ENCODE measurements at places on chromosomes 13 and 19. TPM values are rescaled to one million over a fixed set of nuclear protein-coding genes. Genes with fewer than 3 reads are reported as not detected.

CLIP3 gene
- total RNA-seq = 1.9 TPM

DNA sequence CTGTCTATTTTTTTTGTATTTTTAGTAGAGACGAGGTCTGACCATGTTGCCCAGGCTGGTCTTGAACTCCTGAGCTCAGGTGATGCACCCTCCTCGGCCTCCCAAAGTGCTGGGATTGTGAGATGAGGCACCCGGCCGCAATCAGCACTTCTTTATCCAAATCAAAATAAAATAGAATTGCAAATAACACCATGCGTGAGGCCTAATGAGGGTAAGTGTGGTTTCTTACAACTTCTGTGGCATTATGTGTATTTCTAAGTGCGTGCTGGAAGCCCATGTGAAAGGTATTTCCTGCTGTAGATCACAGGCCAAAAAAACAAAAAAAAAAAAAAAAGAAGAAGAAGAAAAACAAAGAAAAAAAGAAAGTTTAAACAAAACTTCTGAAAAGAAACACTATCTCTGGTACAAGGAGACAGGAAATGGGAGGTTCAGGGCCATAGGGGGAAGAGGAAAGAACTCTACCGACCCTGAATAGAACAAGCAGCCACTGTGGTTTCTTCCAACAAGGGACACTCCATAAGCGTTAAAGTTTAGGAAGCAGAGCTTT lies 3.0 kb upstream of the GRAMD1A start:
- peak overlapping the region; percentile 92 for H3K27ac ChIP-seq
- H3K27me3 ChIP-seq = no peaks in the 10 kb centered on the region
- peak overlapping the region; percentile 37 for H3K4me3 ChIP-seq

DNA sequence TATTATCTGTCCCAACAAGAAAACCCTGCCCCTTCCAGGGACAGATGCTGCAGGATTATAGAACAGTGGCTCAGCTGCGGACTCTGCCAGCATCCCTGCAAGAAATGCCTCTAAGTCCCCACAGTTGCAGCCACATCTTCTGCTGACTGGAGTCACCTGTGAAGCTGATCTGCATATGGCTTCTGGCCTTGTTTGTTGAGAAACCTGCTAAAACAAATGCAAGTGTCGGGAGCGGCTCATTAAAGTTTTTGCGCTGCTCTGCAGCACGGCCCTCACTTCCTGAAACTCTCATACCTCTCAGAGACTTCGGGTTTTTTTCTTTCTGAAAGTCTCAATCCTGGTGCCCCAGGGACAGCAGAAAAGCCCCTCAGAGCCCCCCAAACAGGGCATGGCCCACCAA lies 725.0 kb downstream of the UQCRFS1 start:
- H3K4me1 ChIP-seq = no peaks in the 10 kb centered on the region
- H3K4me3 ChIP-seq = no peak overlapping the region
- no peaks in the 10 kb centered on the region for H3K36me3 ChIP-seq
- no peak overlapping the region for H3K27ac ChIP-seq
- DNase-seq = no peak

LIM2 gene
- total RNA-seq = not detected

- H3K4me3 ChIP-seq = no peak overlapping the region
- no peak overlapping the region for H3K27ac ChIP-seq
- no peaks in the 10 kb centered on the region for H3K4me1 ChIP-seq
- H3K27me3 ChIP-seq = peaks cover 3% of the 10 kb centered on the region
- H3K36me3 ChIP-seq = no peaks in the 10 kb centered on the region
These were observed 235.6 kb upstream of the SOX21 start for GRCh38 chr13:94947965-94948371.

GRCh38 chr19:52171321-52172169 lies at the start of gene ZNF836:
ZNF836 (minus strand) TSS chr19:52171621; CDS start chr19:52168072, 3,549 bp downstream.
- no peaks in the 10 kb centered on the region for H3K27me3 ChIP-seq
- peaks cover 14% of the 10 kb centered on the region for H3K4me1 ChIP-seq

DNA sequence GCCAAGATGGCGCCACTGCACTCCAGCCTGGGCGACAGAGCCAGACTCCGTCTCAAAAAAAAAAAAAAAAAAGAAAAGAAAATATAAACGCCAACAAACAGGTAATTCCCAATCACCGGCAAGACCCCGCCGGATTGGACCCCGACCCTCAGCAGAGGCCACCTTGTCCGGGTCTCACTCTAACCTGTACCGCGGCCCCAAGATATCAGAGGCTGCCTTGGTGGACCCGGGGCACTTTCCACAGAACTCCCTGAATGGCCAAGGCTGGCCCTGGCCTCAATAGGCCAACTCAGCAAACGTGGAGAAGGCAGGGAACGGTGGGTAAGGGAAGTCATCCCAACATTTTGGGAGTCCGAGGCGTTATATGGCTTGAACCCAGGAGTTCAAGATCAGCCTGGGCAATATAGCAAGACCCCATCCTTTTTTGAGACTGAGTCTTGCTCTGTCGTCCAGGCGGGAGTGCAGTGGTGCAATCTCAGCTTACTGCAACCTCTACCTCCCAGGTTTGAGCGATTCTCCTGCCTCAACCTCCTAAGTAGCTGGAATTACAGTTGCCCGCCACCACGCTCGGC lies 27.8 kb downstream of the MAN2B1 start:
- H3K4me1 ChIP-seq = peaks cover 8% of the 10 kb centered on the region
- H3K36me3 ChIP-seq = peaks cover 23% of the 10 kb centered on the region
- no peak overlapping the region for H3K4me3 ChIP-seq
- no peak overlapping the region for H3K27ac ChIP-seq
- no peak for DNase-seq
- H3K27me3 ChIP-seq = no peaks in the 10 kb centered on the region

- no peak for DNase-seq
- H3K27me3 ChIP-seq = no peaks in the 10 kb centered on the region
- no peaks in the 10 kb centered on the region for H3K36me3 ChIP-seq
These were observed 48.1 kb downstream of the PSG1 start for GRCh38 chr19:42831221-42832019.

DNA sequence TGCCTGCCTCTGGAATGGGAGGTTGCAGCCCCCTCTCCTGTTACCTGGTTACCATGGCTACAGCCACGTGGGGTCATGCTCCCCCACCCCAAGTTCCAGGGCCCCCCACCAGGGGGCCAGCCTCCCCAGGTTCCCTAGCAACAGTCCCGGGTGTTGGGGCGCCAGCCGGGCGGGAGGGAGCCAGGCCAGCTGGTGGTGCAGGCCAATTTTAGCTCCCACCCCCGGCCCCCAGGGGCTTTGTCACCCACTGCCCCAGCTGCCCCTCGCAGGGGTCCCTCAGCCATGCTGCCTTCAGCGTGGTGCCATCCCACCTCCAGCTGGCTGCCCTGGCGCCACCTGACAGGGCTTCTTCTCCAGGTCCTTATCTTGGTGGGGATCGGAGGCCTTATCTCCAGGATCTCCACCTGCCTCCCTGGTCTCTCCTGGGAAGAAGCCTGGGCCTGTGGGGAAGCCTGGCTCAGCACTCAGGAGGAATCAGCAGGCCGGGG lies 3.0 kb downstream of the MARK4 start:
- peaks cover 2% of the 10 kb centered on the region for H3K27me3 ChIP-seq
- peaks cover 19% of the 10 kb centered on the region for H3K4me1 ChIP-seq
- H3K27ac ChIP-seq = no peak overlapping the region
- no peak for DNase-seq
- H3K4me3 ChIP-seq = peak overlapping the region; percentile 74

- no peaks in the 10 kb centered on the region for H3K36me3 ChIP-seq
- DNase-seq = no peak
- H3K27ac ChIP-seq = no peak overlapping the region
These were observed 369.4 kb downstream of the OLFM4 start for GRCh38 chr13:53398051-53398450.

PRR22 gene
- total RNA-seq = 5.7 TPM

DNA sequence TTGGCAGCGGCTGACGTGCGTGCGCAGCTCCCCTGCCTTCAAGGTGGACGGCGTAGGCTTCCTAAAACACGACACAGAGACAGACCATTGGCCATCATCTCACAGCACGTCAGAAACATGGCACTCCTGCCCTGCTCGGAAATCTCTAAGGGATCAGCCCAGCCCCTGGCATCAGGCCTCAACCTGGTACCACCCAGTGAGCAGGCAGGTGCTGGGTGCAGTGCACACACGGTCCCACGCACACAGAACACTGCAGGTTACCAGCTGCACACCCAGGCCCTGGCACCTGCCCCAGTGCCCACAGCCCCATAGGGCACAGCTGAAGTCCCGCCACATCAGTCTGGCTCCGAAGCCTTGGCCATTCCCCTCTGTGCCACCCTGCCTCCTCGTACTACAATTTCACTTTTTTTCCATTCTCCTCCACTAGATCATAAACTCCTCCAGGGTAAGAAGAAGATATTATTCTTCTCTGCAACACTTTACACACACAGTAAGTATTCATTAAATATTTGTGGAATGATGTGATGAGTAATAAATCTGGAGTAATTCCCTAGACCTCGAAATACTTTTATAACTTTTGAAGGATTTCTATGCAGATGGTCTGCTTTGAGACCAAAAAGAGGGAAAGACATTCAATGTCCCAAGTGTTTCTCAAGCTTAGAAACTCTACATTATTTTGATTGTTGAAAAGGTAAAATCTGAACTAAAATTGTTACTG lies 156.4 kb downstream of the COL4A1 start:
- H3K4me1 ChIP-seq = no peaks in the 10 kb centered on the region
- no peak overlapping the region for H3K27ac ChIP-seq
- DNase-seq = no peak
- H3K36me3 ChIP-seq = no peaks in the 10 kb centered on the region

DNA sequence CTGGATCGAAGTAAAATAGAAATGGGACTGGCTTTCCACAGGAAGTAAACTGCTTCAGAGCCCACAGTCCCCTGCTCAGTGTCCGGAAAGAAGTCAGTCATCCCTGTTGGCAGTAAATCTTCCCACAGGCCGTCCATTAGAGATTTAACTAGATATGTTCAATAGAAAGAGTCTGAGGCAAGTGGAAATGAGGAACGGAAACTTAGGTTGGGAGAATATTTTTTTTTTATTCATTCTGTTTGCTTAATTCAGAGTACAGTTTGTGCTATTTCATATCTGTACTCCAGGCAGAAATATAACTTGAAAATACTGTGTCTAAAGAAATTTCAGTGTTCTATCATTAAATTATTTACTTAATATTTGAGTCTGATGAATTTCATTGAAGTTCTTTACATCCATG lies 22.7 kb downstream of the SLC25A15 start:
- no peak for DNase-seq
- H3K36me3 ChIP-seq = peaks cover 27% of the 10 kb centered on the region
- H3K27me3 ChIP-seq = no peaks in the 10 kb centered on the region
- no peak overlapping the region for H3K4me3 ChIP-seq
- no peak overlapping the region for H3K27ac ChIP-seq

GRCh38 chr19:40200341-40201099 lies 9.3 kb downstream of the MAP3K10 start:
- H3K27me3 ChIP-seq = no peaks in the 10 kb centered on the region
- no peak overlapping the region for H3K27ac ChIP-seq
- H3K4me1 ChIP-seq = no peaks in the 10 kb centered on the region
- H3K36me3 ChIP-seq = peaks cover 11% of the 10 kb centered on the region

KEAP1 gene
- 76.1 TPM for total RNA-seq

DNA sequence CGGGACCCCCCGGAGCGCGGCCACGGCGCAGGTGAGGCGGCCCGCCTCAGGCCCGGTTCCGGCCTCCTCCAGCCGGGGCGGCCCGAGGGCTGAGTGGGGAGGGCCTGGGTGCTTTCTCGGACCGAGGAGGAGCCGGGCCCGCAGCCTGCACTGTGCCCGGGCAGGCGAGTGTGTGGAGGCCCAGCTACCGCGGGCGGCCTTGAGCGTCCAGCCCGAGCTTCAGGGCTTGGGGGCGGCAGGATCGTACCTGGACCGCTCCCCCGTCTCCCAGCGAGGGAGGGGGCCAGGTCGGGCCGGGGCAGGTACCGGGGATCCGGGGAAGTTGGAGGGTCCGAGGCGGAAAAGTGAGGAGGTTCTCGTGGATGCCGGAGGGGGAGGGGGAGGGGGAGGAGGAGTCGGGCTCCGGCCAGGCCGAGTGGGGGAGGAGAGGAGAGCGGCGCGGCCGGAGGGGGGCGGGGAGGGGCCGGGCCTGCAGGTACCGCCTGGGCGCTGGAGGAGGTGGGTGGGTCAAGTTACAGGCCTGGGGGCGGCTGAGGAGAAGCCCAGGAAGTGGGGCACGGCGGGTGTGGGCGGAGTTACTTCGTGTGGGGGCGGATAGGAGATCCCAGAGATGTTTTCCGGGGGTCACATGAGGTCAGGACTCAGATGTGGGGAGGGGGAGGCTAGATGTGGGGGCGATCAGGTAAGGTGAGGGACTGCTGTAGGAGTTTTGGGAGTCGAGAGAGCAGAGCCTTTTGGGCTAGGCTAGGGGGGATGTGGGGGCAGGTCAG lies 545 bp downstream of the NACC1 start:
- peaks cover 47% of the 10 kb centered on the region for H3K36me3 ChIP-seq
- peak overlapping the region; percentile 86 for H3K4me3 ChIP-seq
- peaks cover 43% of the 10 kb centered on the region for H3K4me1 ChIP-seq
- H3K27me3 ChIP-seq = no peaks in the 10 kb centered on the region
- H3K27ac ChIP-seq = peak overlapping the region; percentile 81
- DNase-seq = peak; percentile 39

DNA sequence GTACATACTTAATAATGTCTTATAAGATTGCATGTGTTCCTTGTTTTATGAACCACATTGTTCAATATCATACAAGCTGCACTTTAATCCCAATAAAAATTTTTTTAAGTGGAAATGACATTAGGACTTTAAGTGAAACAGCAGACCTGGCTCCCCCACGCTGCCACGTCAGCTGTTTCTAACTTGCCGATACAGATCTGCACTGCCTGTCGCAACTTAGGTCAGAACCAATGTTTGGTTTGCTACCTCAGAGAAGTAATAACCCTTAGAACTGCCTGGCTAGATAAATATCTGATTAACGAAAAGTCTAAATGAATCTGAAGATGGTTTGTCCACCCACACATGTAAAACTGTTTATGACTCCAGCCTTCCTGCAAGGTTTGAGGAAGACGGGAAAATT lies 327.5 kb upstream of the DACH1 start:
- H3K4me1 ChIP-seq = no peaks in the 10 kb centered on the region
- DNase-seq = no peak
- H3K36me3 ChIP-seq = no peaks in the 10 kb centered on the region
- no peak overlapping the region for H3K27ac ChIP-seq
- H3K4me3 ChIP-seq = no peak overlapping the region

GRCh38 chr13:93859716-93860115 lies 619.8 kb downstream of the DCT start:
- no peaks in the 10 kb centered on the region for H3K27me3 ChIP-seq
- no peaks in the 10 kb centered on the region for H3K4me1 ChIP-seq
- DNase-seq = no peak
- H3K27ac ChIP-seq = no peak overlapping the region
- H3K36me3 ChIP-seq = no peaks in the 10 kb centered on the region

COL5A3 gene
- 0.87 TPM for total RNA-seq

GRCh38 chr13:93714171-93714570 lies 487.6 kb downstream of the GPC6 start:
- no peak for DNase-seq
- H3K27me3 ChIP-seq = no peaks in the 10 kb centered on the region
- H3K27ac ChIP-seq = no peak overlapping the region
- no peaks in the 10 kb centered on the region for H3K4me1 ChIP-seq
- no peak overlapping the region for H3K4me3 ChIP-seq
- no peaks in the 10 kb centered on the region for H3K36me3 ChIP-seq

CYP2A6 gene
- total RNA-seq = not detected

CGB5 gene
- not detected for total RNA-seq

GRCh38 chr13:40433577-40433976 lies 232.9 kb downstream of the FOXO1 start:
- H3K4me1 ChIP-seq = peaks cover 27% of the 10 kb centered on the region
- DNase-seq = no peak
- no peak overlapping the region for H3K4me3 ChIP-seq
- no peak overlapping the region for H3K27ac ChIP-seq
- H3K36me3 ChIP-seq = no peaks in the 10 kb centered on the region
